ENCODE measurements at places on chromosomes 3 and 15. TPM values are rescaled to one million over a fixed set of nuclear protein-coding genes. Genes with fewer than 3 reads are reported as not detected.

SACM1L gene
- total RNA-seq: 31.2 TPM

DNA sequence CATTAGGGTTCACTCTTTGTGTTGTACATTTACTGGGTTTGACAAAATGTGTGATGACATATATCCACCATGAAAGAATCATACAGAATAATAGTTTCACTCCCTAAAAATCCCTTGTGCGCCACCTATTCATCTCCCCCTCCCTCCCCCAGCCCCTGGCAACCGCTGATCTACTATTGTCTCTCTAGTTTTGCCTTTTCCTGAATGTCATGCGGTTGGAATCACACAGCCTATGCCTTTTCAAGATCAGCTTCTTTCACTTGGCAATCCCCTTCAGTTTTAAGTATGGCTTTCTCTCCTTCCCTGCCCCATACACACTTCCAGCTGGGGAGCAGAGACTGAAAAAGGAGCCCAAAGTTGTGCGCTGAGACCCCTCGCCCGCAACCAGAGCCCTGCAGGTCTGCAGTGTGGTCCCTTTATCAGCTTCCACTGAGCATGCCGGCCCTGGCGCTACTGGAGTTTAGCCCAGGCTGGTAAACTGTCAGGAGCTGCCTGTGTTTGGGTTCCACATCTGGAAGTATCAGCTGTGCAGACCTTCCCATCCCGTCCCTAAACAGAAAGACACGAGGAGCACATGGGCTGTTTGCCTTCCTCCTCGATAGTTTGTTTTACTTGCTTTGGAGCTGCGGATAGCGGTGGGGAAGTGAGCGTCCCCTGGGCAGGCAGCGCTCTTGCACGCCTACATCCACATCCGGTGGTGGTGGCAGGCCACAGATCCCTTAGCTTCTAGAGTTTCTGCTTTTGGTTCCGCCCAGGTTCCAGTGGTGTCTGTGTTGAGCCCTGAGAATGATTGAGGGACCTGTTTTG is 12.3 kb downstream of the BOC start:
- DNase-seq: no peak

DNA sequence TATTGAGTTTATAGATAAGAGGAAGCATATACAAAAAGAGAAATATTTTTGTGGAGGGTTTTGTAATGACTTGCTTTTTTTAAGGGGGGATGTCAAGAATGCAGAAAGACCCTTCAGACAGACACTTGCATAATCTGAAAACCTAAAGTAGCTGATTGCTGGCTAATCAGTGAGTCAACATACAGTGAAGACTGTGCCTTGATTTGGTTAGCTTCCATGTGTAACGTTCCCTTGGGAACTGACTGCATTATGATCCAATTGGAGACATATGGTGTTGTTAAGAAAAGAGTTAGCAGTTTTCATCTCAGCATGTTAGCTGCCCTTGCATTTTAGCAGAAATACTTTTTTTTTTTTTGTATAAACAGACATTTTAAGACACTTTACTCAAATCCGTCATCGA is 483.2 kb downstream of the RBMS3 start:
- no peak for DNase-seq

DNA sequence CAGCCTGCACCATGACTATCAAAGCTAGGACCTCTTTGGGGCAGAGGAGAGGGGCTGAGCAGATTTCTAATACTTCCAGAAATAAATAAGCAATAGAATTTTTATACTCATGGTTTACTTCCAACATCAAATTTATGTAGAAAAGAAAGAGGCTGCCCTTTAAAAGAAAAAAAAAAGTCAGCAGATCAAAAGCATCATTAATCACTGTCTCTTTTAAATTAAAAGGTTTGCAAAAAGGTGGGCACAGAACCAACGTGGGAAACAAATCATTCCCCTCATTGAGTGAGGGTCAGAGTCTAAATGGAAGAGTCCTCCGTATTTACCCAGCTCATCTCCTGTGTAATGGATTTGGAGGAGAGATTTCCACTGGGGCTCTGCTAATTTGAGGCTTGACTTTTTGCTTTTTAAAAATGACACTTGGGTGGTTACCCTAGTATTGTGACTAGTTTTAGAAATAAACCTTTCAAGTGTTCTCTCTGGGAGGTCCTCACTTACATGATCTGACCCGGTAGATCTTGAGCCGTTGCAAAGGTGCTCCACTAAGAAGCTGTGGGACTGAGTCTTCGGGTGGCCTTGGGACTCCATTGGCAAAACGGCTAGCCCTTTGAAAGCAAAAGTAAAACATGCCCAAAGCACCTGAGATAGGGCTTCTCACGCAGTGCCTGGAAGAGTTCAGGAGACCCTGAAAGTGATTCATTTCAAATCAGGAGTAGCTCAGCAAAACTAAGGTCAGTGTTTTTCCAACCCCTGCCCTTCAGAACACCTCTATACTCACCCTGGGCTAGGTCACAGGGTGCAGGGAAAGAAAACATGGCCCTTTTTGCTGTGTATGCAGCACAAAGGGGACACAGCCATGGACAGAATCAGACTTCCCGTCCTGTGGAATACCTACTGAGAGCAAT is 320.9 kb downstream of the FOXP1 start:
- no peak for DNase-seq

DNA sequence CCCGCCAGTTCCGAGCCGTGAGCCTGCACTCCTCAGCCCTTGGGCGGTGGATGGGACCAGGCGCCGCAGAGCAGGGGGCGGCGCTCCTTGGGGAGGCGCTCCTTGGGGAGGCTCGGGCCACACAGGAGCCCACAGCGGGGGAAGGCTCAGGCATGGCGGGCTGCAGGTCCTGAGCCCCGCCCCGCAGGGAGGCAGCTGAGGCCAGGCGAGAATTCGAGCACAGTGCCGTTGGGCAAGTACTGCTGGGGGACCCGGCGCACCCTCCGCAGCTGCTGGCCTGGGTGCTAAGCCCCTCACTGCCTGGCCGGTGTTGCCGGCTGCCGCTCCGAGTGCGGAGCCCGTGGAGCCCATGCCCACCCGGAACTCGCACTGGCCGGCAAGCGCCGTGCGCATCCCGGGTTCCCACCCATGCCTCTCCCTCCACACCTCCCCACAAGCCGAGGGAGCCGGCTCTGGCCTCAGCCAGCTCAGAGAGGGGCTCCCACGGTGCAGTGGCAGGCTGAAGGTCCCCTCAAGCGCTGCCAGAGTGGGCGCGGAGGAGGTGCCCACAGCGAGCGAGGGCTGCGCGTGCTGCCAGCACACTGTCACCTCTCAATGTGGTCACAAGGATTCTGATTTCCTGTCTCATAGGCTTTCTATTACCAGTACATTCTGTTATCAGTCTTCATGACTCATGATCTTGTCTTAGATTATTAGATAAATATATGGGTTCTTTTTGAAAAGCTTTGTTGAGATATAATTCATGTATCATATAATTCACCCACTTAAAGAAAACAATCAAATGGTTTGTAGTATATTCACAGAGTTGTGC is 44.0 kb upstream of the LRIG1 start:
- DNase-seq: no peak
